ENCODE measurements at places on chromosomes 6 and 20.

DNA sequence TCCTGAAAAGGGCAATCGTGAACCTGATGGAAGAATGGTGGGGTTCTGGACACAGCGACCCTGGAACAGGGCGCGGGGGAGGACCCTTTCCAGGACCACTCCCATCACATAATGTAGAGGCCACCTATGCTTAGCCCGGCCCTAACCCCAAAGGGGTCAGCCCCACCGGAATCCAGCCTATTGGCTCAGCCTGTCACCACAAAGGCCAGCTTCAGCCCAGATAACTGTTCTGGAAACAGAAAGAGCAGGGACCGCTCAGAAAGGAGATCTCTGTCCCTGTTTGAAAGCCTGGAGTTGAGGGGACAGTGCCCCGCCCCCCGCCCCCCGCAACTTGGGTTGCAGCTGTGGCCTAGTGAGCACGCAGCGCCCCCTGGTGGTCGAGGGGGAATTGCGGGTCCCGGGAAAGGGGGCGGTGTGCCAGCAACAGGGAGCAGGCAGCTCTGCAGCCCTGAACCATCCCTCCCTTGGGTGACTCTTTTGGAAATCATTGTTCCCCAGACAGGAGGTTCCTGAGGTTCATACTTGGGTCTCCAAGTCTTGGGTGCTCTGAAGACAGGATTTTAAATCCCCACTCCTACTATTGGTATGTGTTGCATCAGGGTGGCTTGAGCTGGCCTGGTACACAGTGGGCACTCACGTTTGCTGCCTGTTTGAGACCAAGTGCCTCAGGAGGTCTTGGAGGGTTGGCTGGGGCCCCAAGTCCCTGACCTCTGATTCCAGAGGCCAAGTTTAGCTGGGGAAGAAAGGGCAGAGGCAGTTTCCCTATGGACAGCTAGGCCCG, 1.5 kb downstream of the SIGLEC1 start:
- DNase-seq: peak; percentile 21

- DNase-seq: peak; percentile 79
Observed at GRCh38 chr6:10759884-10760329, 12.3 kb downstream of the TMEM14B start.

DNA sequence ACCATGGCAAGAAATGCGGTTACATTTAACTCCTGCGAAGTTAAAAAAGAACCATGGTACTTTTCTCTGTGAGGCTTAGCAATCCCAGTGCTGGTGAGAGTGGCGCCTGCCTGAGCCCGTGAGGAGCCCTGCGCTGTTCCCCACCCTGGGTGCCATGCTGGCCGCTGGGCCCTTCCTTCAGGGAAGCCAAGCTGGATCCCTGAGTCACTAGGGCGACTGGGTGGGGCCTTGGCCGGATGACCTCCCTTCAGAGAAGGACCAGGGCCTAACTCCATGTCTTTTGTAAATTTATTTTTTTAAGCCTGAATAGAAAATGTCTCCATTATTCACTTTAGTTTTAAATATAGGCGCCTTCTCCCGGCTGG, 209.1 kb downstream of the ERMARD start:
- DNase-seq: no peak

- DNase-seq: no peak
Observed at GRCh38 chr20:54148947-54149764, 24.6 kb downstream of the CYP24A1 start.

GRCh38 chr6:81865712-81866111, 113.2 kb upstream of the TENT5A start:
- peak; percentile 68 for DNase-seq

GRCh38 chr20:25622049-25622448, 1.8 kb downstream of the NANP start:
- no peak for DNase-seq

- peak; percentile 1 for DNase-seq
Observed at GRCh38 chr20:13009682-13010406, 1.1 kb downstream of the SPTLC3 start.

DNA sequence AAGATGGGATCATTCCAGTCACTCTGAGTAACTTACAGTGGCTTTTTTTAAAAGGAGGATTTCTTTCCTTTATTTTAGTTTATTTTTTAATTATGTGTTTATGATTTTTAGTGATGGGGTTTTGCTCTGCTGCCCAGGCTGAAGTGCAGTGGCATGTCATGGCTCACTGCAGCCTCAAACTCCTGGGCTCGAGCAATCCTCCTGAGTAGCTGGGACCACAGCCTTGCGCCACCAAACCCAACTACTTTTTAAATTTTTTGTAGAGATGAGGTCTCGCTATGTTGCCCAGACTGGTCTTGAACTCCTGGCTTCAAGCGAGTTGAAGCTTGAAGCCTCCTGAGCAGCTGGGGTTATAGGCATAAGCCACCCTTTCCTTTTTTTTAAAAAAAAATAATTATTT, 31.8 kb upstream of the PHACTR3 start:
- no peak for DNase-seq

DNA sequence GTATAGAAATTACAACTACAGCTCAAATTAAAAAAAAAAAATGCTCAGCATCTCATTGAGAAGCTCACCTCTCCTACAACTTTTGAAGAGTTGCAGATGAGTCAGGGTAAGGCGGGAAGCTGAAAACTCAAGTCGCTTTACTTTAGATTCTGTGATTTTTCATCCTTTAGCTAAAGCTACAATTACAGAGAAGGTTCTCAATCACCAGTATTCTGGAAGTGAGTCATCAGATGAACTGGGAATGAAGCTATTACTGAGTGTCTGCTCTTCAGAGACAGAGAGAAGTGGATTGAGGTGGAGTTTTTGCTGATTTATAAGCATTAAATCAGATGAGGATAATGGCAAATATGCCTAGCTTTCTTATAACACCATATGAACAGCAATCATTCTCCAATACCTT, 91.9 kb downstream of the TFAP2A start:
- DNase-seq: peak; percentile 36

- no peak for DNase-seq
Observed at GRCh38 chr6:95185874-95186273, 391.5 kb upstream of the MANEA start.

DNA sequence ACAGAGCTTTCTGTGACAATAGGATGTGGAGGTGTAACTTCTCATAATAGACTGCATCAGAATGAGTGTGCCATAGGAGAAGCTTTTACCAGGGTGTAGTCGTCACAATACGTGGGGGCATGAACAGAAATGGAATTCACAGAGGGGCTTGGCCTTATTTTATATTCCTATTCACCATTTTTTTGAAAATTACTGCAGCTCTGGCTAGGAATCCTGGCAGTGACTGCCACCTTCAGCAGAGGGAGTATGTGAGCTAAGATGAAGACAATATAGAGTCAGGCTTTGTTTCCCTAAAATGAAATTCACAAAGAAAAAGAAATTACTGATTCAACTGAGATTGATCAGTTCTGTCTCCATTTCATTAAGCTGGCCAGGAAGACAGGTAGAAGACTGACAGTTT, 13.9 kb downstream of the TOMM6 start:
- DNase-seq: peak; percentile 13

GRCh38 chr6:18511211-18511610, 124.1 kb downstream of the RNF144B start:
- DNase-seq: no peak

- no peak for DNase-seq
Observed at GRCh38 chr6:115712291-115712961, 348.3 kb downstream of the FRK start.

DNA sequence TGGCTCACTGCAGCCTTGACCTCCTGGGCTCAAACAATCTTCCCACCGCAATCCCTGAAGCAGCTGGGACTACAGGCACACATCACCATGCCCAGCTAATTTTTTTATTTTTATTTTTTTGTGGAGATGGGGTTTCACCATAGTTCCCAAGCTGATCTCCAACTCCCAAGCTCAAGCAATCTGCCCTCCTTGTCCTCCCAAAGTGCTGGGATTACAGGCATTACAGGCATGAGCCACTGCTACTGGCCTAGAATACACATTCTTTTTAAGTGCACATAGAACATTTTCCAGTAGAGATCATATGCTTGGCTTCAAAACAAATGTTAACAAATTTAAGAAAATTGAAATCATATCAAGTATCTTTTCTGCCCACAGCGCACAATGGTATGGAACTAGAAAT, 176.8 kb upstream of the MARCKS start:
- no peak for DNase-seq

GRCh38 chr20:17871181-17871580, 97.4 kb downstream of the SNX5 start:
- DNase-seq: peak; percentile 36

DNA sequence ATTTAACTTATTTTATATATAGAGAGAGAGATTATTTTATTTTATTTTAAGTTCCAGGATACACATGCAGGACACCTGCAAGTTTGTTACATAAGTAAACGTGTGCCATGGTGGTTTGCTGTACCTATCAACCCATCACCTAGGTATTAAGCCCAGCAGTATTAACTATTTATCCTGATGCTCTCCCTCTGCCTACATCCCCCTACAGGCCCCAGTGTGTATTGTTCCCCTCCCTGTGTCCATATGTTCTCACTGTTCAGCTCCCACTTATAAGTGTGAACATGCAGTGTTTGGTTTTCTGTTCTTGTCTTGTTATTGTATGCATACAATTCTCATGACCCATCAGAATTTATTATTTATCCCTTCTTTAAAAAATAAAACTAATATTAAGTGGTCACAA, 34.6 kb downstream of the FKBP1C start:
- no peak for DNase-seq

GRCh38 chr20:49799698-49800097, 12.9 kb upstream of the SLC9A8 start:
- no peak for DNase-seq

DNA sequence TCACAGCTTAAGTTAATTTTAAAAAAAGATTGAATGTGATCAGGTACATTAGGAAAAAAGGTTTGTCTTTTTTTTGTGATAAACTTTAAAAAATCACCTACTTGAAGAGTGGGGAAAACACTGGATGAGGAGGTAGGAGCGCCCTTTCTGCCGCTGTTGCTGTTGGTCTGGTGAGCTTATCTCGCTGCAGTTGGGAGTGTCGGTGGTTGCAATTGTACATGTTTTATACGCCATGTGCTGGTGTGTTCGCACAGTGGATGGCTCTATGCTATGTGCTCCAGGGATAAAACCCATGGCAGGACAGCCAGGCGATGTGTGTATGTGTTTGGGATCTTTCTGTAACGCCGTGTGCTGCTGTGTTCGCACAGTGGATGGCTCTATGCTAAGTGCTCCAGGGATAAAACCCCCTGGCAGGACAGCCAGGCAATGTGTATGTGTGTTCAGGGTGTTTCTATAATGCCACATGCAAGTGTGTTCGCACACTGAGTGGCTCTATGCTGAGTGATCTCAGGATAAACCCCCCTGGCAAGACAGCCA, 1.7 kb downstream of the SLC22A3 start:
- DNase-seq: no peak

GRCh38 chr6:125906158-125906998, 50.2 kb upstream of the HINT3 start:
- peak; percentile 24 for DNase-seq

DNA sequence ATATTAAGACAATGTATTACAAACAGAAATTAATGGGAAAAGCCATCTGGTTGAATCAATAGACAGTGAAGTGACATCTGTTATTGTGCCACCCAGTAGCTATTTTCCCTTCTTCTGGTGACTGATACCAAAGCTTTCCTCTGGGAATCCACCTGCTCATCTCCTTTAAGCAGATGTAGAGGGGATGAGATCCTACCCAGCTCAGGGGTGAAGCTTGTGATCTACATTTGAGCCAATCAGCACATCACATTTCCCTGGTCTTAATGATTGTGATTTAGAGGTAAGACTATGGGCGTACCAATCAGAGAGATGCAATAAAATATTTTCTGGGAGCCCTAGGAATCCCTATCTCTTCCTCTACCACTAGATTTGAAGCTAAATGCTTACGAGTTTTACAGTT, 782.9 kb downstream of the PTPRT start:
- DNase-seq: no peak

DNA sequence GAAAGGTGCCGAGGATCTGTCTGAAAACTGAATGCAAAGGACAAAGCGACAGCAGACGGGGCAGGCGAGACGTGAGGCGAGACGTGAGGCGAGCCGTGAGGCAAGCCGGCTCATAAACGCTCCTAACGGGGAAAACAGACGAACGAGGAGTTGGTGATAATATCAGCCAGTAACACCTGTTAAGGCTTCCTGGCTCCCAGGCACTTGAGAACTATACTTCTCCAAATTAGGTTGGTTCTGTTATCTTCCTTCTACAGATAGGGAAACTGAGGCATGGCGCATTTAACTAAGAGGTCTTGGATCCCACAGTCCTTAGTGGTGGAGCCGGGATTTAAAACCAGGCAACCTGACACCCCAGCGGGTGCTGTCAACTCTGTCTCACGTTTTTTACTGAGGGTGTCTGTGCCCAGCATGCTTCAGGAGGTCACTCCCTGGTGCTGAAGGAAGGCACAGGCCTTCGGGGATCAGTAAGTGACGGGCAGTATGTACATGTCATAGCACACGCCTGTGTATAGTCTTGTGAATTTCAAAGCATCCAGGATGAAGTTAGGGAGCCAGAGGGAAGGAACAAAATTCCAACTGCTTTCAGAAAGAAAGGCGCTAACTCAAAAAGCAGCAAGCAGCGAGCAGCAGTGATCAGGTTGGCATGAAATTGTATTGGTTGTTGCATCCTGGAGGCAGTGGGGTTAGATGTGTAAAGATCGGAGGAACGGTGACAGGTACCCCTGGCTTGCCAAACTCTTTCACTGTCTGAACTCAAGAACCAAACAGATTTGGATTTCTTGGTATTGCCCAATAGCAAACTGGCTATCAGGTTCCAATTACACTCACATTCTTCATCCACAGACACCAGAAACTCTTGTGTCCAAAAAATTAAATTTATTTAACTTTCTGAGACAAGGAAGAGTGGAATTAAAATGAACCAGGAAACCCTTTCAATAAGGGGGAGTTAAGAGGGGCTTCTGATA, 318.7 kb downstream of the THBS2 start:
- no peak for DNase-seq

Data from HFFc6 (cell line).